ENCODE measurements at places on chromosomes 6 and 20.
A peak's percentile ranks its signal among the peaks of the same experiment; 100 is the strongest.

- no peak for DNase-seq
Observed at GRCh38 chr6:51184046-51184445, 365.4 kb downstream of the TFAP2B start.

GRCh38 chr6:110180228-110181008 is at the start of gene CDC40:
TSS of gene CDC40 (plus strand) at chr6:110180427. CDS start at chr6:110180445, 18 bp downstream.
- DNase-seq: peak; percentile 68

- DNase-seq: peak; percentile 97
Observed at GRCh38 chr6:162970246-162970645, 242.5 kb downstream of the PACRG start.

DNA sequence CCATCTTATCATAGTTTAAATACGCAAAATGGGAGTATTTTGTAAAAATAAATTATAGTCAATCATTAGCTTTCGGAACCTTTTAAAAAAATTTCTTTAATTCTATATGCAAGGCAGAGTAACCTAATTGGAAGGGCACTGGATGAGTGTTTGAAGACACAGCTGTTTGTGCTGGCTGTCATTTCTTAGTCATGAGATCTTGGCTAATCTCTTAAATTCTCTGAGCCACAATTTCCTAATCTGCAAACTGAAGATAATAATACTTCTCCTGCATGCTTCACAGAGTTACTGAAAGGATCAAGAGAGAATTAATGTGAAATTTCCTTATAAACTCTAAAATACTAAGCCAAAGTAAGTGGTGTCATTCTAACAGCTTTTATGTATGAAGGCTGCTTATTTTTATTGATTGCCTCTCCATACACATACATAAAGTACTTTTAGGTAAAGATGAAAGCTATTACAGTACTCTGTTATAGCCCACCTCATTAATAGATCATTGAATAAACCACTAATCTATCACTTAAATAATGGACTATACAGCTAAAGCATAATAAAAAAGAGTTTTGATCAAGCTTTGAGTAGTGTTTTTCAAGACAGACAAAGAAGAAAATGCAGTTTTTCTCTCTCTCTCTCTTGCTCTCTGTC is 383.7 kb upstream of the IRAK1BP1 start:
- DNase-seq: no peak

DNA sequence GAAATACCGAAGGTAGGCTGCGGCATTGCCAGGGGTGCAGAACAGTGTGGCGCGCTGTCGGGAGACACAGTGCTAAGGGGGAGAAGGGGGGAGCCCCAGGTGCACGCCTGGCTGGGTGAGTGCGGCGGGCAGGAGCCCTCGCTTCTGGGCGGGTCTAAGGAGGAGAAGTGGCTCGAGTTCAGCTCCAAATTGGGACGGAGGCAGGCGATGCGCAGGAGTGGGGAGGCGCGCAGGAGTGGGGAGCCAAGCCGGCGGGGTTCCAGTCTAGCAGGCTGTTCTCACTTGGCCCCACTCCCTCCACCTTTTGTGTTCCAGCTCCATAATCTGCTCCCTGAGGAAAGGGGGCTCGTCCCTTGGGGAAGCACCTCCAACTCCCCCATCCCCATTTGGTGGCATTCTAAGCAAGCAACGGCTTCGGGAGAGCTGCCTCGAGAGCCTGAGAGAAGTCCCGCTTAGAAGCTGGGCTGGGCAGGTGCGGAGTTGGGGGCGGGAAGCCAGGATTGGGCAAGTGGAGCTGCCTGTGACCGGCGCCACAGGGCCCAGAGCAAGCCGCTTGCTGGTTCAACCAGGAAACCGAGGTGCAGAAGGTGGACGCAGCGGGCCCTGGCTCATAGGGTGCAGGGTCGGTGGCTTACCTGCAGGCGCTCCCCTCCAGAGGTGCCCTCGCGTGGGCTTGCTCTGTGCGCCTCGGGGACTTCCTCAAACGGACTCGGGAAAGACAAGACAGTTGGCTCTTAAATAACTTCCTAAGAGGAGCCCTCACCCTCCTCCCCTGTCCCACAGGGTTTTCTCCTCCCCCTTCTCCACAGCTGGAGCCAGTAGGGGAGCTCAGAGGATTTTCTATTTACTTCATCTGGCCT is at the start of gene F13A1:
TSS of gene F13A1 (minus strand) at position 711 of the 860 bp plus-strand sequence. CDS start 1,998 bp downstream, outside the sequence.
- DNase-seq: no peak

DNA sequence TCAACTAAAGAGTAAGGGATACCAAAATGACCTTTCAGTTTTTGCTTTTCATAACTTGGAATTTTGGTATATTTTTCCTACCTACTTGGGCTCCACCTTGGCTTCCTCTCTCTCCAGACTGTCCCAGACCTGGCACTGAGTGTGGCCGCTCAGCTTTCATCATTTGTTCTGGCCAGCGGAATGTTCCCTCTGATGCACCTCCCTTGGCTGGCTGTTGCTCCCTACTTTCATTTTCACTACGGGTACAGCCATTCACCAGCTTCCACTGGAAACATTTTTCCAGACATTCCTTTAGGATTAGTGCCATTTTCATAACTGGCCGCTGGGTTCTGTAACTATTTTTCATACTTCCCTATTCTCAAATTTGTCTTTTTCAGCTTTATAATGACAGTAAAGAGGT is 487.4 kb downstream of the TENT5A start:
- DNase-seq: no peak

DNA sequence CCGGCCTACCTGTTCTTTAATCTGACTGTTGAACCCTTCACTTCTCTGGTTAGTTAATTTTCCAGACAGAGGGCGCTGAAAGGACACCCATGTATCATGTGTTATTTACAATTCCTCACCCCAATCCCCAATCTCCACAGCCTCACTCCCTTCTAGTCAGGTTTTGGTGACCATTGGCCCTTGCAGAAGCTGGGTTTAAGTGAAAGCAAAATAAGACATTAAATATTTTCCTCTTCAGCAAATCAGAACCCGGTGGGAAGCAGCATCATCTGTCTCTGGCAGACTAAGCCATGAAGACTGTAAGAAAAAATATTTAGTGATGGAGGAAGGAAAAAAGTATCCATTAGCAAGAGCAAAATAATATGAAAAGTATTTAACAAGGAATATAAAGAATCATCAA is 9.4 kb upstream of the HLA-DQA1 start:
- no peak for DNase-seq
